ENCODE measurements at places on chromosomes 3 and 15.

GRCh38 chr15:75782926-75783325 lies 60.3 kb upstream of the UBE2Q2 start:
- DNase-seq = no peak

DNA sequence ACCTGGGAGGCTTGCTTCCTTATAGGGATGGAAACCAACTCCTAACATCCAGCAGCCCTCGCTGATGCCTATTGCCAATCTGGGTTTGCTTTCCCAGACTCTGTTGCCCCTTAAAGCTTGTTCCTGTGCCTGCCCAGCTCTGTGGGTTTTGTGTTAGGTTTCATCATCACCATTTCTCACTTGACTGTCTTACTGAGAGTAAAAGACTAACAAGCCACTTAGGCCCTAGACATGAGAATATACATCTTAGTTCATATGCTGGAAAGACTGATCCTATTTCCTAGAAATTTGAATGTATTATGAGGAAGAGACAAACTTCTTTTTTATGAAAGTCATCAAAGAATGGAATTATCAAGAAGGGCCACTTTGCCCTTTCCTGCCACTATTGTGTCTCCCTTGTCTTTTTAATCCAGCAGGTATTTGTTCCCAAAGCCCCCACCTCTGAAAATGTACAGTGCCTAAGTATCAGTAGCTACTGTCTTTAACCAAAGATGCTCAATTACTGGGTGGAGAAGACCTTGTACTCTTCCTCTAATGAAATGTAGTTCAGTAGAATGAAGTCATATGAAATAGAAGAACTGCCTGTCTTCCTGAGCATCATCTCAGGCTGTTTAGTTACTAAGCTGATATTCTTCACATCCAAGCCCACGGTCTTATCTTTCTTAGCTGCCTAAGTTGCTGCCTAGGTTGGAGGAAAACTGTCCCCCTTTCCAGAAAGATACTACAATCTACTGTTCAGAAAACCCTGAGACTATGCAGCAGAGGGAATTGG lies 59.8 kb upstream of the ZPLD1 start:
- no peak for DNase-seq

GRCh38 chr15:93082861-93083260 lies 6.2 kb downstream of the RGMA start:
- DNase-seq = no peak

- no peak for DNase-seq
These were observed 86.2 kb upstream of the LRTM1 start for GRCh38 chr3:55014081-55014480.

DNA sequence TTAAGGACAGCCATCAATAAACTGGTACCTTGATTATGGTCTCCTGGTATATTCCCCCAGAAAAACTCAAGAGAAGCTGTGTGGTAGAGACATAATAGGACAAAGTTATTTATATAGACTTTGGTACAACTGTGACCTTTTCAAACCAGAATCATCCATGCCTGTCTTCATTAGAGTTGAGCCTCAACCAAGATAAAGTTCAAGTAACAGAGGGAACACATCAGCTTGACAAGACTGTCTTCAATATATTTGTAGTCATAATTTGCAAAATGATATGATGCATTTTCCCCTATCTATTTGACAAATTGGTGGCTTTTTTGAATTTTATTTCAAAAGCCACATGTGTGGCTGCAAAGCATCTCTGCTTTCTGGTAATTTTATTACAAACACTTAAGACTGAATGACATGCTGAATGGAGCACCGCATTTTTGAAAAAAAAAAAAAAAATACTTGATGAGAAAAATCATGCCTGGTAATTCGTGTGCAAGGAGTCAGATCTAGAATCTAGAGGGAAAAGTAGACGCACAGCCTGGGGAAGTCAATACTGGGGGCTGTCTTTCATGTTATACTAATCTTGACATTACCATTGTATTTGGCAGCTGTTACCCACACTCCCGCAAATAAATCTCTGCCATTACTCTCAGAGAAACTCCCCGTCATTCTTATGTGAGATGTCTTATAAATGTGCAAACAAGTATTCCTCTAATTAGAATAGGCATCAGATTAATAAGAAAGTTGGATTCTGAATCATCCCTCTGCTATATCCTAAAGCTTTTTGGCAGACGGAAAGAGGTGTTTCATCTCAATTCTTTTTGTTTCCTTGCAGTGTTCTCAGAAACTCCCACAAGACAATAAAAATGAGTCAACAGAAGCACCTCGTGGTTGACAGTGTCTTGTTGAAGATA lies 554.8 kb upstream of the CBLB start:
- DNase-seq = no peak

DNA sequence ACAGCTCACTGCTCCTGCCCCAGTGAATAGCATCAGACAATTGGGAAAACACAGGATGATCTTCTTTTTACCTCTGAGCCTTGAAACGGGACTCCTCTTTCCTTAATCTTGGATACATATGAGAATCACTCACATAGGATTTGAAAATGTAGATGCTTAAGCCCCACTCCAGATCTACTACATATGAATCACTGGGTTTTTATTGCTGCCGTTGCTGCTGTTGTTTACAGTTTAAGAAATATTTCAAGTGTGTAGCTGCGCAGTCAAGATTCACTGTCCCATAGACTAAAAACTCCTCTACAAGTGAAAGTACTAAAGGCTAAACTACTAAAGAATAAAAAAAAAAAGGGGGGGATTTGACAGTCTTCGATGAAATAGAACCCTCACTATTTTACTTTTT lies 765.9 kb downstream of the NTRK3 start:
- DNase-seq = no peak

GRCh38 chr3:73674280-73674679 lies 49.5 kb upstream of the PDZRN3 start:
- no peak for DNase-seq

GRCh38 chr3:142802891-142803290 lies 79.1 kb downstream of the TRPC1 start:
- DNase-seq = no peak

DNA sequence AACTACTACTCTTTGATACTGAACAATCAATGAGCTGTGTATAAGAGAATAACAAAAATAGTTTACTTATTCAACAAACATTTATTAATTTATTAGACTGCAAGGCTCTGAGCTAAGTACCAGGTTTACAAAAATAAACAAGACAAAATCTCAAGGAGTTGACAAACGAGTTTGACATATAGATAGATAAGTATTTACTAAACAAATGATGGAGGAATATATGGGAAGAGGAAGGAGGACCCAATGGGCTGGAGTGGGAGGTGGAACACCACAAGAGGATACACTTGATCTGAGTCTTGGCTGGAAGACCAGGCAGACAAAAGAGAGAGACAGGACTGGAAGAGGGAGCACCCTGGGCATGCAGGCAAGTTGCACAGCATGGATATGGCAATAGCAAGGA lies 47.5 kb upstream of the FSIP1 start:
- no peak for DNase-seq

DNA sequence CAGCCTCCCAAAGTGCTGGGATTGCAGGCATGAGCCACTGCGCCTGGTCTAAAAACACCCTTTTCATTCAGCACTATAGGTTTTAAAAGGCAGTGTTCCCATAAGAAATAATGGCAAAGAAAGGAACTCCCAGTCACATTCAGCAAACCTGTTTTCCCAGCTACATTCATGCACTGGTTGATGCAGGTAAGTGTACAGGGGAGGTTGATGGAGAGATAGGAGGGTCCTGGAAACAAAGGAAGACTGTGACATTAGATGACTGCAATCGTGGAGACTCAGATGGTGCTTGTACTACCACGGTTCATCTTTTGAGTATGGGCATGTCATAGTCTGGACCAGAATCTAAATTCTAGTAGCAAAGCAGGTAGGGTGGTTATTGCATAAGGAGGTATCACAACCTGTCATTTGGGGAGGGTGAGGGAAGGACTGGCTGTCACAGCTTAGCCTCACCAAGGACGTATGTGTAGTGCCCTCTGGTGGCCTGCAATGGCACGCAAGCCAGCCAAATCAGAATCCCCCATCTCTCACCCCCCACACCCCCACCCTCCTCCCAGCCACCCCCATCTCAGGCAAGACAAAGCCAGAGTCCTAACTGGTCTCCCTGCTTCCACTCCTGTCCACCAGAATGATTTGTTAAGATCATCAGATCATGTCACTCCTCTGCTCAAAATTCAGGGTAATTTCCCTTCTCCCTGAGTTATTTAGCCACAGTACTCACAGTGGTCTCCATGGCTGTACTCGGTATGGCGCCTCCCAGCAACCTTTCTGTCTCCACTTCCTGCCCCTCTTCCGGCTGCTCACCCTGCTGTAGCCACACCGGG lies 28.8 kb upstream of the UBL7 start:
- DNase-seq = peak; percentile 71

DNA sequence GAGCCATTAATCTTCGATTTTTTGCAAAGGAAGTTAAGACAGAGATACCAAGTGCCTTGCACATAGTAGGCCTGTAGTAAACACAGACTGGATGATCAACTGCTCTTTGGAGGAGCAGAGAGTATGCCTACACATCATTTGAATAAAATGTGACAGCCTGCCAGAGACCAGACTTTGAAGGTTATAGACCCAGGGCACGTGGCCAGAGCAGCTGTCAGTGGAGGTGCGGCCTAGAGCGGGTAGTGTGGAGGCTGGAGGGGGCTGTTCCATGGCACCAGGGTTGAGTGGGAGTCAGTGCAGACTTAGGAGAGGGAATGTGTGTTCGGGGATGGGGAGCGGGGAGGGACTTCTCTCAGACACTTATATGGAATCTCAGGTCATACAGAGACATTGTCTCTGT lies 80.8 kb downstream of the SMAD3 start:
- DNase-seq = no peak

GRCh38 chr15:35626571-35627318 lies 80.8 kb upstream of the DPH6 start:
- no peak for DNase-seq

DNA sequence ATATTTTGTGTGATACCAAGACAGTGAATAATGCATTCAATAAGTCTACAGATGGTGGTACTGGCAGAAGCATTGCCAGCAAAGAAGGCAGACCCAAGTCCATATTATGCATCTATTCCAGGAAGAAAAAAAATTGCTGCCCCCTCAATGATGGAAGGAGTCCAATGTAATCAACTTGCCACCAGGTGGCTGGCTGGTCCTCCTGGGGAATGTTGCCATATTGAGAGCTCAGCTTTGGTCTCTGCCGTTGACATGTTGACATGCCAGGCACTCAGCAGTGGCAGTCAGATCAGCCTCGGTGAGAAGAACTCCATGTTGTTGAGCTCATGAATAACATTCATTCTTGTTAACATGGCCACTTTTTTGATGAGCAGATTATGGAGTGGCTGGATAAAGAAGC lies 298.5 kb downstream of the IGSF11 start:
- DNase-seq = no peak

GRCh38 chr3:48088056-48088748 lies 72.0 kb upstream of the MAP4 start:
- DNase-seq = no peak

DNA sequence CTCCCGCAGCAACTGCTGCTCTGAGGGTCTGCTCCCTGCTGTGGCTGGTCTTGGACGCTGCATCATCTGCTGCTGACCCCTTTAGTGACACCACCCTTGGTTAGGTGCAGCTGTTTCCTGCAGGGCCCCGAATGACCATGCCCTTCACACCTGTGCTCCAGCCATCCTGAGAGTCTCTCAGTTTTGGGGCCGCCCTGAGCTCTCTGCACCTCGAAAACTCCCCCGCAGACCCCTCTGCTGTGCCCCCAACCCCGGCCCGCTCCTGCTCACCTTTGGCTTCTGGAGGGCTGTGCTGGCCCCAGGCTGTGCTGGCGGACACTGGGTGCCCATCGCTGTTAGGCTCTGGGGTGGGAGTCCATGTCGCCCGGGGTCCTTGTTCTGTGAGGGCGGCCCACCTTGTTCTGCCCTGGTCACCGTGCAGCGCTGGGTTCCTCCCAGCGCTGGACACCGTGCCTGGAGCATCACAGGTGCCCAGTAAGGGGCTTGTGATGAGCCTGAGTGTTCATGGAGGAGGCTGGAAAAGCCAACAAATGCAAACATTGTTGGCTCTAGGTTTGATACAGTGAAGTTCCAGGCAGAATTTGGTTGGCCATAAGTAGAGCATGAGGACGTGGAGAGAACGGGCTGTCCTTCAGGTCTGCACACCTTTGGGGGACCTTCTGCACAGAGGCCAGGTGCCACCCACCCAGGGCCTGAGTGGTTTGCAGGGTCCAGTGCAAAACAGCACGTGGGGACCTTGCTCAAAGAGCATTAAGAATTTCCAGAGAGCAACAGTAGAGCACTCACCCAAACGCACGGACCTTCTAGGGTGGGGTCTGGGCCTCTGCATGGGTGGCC lies 12.3 kb downstream of the ABTB1 start:
- DNase-seq = peak; percentile 54

DNA sequence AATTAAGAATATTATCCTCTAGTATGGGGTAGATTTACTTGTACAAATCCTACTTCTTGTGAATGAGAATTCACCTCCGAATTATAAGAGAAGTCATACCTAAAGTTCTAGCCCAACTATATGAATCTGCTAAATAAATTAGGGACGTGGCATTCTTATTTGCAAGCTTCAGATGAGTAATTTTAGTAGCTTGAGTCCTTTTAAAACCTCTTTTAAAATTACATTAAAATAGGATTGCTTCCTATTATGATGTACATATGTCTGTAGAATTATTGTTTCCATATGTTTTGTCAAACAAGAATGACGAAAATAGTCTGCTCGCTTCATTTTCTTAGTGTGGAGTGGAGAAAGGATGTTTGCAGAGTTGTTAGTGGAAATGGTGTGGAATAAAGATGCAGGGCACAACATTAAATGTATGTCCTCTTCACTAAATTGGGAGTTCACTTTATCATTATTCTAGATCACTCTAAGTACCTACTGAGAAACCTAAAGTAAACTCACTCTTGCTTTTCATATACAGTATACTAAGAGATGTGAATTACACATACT lies 59.4 kb downstream of the CMSS1 start:
- DNase-seq = no peak

DNA sequence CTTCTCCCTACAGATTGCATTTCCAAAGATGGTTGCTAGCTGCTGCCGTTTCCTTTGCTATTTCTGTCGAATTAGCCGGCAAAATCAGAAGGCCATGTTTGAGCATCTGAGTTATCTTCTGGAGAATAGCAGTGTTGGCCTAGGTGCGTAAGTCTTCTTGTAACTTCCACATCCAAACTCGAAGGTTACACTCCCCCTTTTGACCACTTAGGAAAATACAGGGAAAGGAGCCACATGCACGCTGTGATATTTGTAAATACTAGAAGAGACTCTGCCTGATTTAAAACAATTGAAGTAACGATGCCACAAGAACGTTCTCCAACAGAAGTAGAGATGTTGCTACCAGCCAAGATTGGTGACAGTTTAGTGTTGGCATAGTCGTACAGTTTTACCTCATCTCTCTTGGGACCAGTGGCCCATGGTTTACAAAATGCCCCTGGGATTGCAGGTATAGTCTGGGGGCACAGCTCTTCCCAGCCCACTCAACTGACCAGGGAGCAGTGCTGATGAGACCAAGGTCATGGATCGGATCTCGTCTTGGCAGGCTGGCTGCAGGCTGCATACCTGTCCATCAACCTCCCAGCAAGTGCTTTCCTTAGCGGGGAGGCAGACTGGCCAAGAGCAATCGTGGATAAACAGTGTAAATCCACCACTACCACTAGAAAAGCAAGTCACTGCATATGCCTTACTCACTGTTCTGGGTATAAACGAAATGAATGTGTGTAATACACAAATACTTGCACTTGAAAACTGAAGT lies 268.4 kb upstream of the CHRM5 start:
- no peak for DNase-seq

GRCh38 chr3:167684388-167684993 lies 30.7 kb upstream of the WDR49 start:
- DNase-seq = no peak
